ENCODE measurements at places on chromosomes 1 and 21.

- DNase-seq, result no peak
Measured at GRCh38 chr1:229509576-229509975, 1.4 kb upstream of the NUP133 start.

GRCh38 chr1:84083307-84083706, 60.8 kb upstream of the PRKACB start:
- DNase-seq, result no peak

DNA sequence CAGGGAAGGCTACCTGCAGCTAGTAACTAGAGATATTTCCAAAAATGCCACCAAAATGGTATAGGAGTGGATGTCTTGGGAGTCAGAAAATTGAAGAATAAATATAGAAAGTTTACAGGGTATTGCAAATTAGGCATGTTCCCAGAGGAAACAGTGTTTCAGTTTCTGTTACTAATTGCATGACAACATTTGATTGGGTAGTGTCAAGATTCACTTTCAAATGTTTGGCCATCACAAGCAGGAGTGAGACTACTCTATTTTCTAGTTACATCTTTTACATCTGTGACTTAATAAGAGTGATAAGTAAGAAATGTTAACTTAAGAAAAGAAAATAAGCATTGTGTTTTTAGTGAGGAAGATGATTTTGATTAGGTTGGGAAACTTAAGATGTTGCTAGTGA, 30.2 kb downstream of the AMY1C start:
- DNase-seq, result no peak

GRCh38 chr1:18948048-18948912, 8.2 kb downstream of the IFFO2 start:
- no peak for DNase-seq

DNA sequence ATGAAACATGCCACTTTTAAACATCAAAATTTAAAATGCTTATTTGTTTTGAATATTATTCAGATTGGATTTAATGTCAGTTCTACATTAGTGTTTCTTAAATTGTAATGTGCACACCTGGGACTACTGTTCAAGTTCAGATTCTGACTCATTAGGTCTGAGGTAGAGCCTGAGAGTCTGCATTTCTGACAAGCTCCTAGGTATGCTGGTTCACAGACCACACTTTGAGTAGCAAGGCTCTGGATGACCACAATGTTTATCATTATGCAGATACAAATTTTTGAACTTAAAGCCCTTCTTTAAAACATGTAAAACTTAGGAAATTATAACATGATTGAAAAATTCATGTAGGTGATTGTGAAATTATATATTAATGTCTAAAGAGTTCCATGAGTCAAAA, 40.2 kb downstream of the TTLL7 start:
- no peak for DNase-seq

DNA sequence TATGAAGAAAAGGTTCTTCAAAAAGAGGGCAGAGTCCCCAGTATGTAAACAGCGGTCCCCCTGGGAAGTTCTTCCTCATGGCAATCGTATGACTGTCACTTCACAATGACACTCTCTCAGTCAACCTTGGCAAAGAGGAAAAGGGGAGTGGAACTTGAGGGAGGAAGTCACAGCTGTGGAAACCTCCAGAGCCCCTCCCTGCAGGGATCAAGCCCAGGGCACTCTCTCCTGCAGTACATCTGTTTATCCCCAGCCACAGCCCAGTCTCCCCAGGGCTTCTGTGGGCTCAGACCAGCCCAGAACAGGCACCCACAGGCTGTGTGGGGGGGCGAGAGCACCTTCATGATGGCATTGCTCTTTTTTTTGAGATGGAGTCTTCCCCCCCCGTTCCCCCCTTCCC, 2.0 kb downstream of the ATP13A2 start:
- DNase-seq, result no peak

- no peak for DNase-seq
Measured at GRCh38 chr21:36321325-36322082, 1.5 kb downstream of the MORC3 start.

GRCh38 chr1:109111386-109112055, 2.4 kb upstream of the ELAPOR1 start:
- no peak for DNase-seq

GRCh38 chr1:34701326-34702060, 53.4 kb upstream of the GJB5 start:
- DNase-seq, result no peak

DNA sequence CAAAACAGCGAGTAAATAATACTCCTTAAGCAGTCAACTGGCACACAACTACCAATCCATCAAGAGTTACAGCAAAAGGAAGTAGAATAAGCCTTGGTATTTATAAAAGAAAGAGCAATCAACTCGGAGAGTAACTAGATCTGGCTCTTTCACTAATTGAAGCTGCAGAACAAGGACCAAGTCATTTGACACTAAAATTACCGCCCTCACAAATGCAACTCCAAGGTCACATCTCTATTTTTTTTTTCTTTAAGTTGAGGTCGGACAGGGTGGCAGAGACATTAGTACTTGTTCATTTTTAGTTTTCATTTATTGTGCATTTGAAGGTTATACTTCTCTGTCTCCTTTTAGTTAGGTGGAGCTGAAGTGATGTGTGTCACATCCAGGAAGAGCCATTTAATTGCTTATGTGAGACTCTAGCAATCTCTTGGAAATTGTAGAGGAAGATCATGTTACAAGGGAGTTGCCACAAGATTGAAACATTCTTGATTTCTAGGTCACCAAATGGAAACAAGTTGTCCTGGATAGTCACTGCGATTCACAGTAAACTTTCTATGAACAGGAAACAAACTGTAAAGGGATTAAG, 138.1 kb upstream of the ADAMTS5 start:
- DNase-seq, result no peak

- DNase-seq, result peak; percentile 12
Measured at GRCh38 chr1:54488065-54488750, 59.8 kb upstream of the ACOT11 start.

GRCh38 chr1:63817152-63817667, 43.4 kb downstream of the ROR1 start:
- no peak for DNase-seq

DNA sequence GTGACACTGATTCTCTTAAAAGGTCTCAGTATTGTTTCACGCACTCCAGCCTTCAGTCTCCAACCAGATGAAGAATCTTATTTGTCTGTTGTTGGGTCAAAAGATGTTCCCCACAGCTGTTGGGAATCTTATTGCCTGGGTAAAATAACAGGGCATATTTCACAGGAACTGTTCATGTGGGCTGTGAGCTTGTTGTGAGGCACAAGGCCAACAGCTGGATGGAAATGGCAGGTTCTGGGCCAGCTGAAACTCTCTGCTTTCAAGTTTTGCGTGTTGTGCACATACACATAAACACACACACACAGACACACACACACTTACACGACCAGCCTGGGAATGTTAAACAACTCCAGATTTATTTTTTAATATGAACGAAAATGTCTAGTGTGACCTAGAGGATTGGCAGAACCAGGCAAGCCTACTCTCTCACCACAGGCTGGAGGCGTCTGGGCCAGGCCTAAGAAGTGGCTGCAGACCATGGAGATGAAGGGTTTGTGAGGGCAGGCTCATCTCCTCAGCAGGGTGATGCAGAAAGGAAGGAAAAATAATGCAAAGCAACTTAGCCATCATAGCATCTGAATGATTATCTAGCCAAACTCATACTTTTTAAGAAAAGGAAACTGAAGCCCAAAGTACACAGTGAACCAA, 357.0 kb downstream of the TTLL7 start:
- DNase-seq, result no peak

DNA sequence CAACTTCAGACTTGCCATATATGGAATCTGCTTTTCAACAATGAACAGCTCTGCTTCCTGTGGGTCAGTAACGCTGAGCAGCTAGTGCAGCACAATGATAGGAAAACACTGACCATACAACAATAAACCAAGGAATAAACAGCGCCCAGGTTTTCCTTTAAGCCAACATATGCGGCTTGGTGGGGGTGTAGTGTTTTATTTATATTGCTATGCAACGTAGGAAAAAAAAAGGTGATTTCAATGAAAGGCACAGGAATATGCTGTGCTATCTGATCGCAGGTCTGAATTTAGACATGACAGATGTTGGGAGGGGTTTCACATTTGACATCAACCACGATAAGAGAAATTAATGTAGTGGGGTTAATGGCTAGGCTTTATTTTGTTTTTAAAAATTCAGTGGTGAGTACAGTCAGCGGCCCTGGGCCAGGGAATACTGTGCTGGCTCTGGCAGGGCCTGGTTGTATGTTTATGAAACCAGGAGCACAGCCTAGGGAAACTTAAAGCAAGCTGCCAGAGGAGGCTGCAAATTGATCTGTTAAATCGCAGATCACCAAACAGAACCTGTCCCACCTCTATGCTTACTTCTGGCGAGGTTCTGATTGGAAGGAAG, 4.3 kb downstream of the TSPAN2 start:
- no peak for DNase-seq

DNA sequence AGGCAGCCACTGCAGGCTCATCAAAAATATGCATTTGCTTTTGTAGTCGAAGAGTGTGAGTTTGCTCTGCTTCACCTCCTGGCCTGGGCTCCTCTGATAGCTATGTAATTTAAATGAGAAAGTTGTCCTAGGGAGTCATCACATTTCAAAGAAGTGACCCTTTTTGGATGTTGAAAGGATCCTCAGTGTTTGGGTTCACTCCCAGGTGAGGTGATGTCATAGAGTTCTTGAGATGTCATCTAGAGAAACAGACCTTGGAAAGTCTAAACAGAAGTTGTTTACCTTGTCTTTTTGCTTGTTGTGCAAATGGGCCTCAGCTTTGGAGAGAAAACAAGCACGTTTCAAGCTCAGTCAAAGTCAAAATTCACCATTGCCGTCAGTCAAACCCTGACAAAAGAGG, 92.0 kb upstream of the BARHL2 start:
- DNase-seq, result no peak

DNA sequence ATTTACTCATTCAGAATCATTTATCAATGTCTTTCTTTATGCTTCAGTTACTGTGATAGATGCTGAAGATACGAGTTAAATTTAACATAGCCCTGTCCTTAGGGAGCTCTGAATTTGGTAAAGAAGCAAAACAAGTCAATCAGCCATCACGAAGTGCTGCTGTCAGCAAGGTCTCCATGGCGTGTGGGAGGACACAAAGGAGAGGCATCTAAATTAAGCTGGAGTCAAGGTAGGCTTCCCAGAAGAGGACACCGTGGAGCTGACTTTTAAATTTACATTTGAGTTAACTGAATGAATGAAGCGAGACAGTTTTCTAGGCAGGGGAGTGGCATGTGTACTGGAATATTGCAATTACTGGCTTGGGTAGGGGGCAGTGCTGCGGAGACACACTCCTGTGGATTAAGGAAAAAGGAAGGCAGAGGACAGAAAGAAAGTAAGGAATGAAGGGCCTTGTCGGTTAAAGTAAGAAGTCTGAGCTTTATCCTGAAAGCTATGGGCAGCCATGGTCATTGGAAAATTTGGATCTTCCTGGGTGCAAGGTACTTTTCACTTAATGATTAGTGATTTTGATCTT, 41.3 kb upstream of the C1orf87 start:
- DNase-seq, result no peak

GRCh38 chr1:31723828-31724359, 20.1 kb upstream of the COL16A1 start:
- no peak for DNase-seq

- no peak for DNase-seq
Measured at GRCh38 chr1:184260382-184260781, 126.4 kb upstream of the C1orf21 start.

DNA sequence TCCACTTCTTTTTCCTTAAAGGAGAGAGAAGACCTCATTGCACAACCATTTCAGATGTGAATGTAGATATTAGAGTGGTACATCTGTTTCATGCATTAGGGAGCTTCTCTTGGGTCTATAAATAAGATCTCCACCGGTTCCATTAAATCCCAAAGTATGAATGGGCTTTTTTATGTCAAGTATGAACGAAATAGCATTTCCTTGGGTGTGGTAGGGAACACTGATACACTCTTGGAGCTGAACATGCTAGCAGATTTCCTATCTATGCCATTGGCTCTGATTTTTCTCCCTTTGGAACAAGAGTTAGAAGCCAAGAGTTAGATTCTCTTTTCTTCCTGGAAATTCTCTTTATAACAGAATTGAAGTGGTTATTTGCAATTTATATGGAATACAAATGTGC, 245.6 kb upstream of the ADAMTS5 start:
- no peak for DNase-seq

DNA sequence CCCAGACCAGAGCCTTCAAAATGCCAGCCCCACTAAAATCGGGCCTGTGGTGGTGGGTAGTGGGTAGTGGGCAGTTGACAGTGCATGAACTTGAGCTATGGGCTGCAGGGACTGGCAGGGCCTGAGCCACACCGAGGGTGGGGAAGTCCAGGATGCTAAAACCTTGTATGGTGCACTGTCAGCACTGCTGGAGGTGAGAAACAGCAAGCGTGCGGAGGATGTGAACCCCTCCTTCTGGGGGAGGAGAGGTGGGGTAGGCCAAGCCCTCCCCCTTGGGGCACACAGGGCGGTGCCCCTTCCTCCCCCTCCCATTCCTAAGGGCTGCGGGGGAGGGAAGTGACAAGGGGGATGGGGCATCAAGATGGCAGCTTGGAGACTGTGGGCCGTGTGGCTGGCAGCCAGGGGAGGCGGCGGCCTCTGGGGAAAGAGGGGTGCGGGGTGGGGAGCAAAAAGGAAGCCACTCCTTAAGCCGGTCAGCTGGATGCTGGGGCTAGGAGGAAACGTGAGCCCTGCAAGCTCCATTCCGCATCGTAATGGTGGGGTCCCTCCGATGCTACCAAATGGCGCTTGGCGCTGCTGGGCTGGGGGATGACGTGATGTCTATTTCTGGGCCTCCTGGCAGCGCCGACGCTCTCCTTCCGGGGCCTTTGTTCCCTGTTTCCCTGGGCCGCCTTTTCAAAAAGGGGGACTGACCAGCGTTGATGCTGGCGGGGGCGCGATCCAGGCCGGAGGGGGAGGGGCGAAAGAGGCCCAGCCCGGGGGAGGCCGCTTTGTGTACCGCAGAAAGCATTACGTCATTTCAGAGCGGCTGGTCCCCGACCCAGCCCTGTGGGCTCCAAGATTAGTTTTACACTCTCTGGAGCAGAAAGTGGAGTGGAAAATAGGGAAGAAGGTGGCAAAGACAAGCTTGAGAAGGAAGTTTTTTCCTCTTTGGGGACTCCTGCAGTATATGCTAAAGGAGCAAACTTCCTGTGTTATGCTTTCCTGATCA, 809 bp downstream of the SYT11 start:
- no peak for DNase-seq

DNA sequence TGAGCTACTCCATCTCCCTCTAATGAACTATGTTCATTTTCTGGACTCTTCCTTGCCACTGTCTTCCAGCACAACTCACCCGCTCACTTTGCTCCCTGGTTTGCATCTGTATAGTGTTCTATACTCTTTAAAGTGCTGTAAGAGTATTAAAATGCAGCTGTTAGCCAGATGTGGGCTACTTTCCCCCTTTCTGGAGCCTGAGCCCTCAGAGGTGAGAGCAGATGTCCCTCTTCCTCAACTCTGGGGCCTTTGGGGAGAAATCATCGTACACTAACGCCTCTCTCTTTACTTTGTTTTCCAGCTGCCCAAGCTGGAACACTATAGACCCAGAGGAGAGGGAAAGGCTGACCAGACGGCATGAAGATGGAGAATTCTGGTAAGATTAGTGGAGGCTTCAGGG, 39.4 kb downstream of the CAPN2 start:
- DNase-seq, result no peak

DNA sequence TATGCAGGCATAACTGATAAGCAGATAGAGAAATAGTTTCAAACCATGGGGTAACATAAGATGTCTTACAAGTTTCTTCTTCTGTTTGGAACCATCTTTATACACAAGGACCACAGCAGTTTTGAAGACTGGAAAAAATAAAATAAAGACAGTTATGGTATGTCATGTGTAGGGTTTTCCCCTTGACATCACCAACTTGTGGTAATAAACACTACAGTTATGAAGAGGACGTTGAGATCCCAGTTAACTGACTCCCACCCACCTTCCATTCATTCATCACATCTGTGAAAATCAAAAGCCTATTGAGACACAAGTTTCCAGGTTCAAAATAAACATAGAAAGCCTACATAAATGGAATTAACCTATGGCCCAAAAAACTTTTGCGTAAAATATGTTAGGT, 92.5 kb upstream of the KRTAP19-8 start:
- DNase-seq, result no peak

Measured in Panc1 (cell line).